Activated CD4-positive, alpha-beta memory T cell treated with anti-CD3 and anti-CD28 coated beads, Interleukin-2, amount 10 ng/mL, durations not matched to agents 7 days and 5 days (primary cell): ENCODE measurements at places on chromosomes 11 and 22.

- no peak for DNase-seq
Observed at GRCh38 chr22:43443152-43443471, 31.3 kb downstream of the MPPED1 start.

DNA sequence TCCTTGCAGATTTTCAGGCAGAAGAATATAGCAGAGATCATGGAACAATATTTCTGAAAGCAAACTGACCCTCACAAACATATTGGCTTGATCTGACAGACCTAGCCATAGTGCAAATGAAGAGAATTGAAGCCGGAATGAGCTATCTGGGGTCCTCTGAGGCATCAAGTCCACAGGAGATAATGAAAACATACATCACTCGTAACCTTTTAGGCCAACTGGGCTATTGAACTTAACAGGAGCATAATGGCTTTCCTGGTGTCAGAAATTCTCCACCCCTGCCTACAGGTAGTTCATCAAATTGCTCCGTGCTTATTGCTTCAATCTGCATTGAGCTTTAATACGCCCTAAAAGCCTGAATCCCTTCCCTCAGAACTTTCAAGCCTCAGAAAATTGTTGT is 1414.6 kb upstream of the TENM4 start:
- no peak for DNase-seq

DNA sequence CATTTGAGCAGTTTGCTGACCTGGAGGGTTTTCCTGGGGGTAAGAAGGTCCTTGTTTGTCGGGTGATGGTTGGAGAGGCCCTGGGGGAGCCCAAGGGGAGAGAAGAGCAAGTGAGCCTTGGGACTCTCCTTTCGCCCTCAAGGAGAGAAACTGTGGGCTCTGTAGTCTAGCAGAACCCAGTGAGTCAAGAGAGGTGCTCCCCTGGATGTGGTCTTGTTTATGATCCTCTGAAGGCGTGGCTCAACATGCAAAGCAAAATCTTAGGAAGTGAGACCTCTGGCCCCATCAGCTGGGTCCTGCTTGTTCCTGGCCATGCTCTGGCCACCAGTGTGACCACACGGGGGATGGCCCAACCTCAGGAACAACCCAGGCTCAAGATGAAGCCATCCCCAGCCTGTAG is 66.5 kb upstream of the ALX4 start:
- DNase-seq = no peak

GRCh38 chr22:46588279-46589140 is 31.7 kb upstream of the GRAMD4 start:
- DNase-seq = no peak

GRCh38 chr11:108592591-108593213 is 866 bp downstream of the EXPH5 start:
- peak; percentile 19 for DNase-seq

DNA sequence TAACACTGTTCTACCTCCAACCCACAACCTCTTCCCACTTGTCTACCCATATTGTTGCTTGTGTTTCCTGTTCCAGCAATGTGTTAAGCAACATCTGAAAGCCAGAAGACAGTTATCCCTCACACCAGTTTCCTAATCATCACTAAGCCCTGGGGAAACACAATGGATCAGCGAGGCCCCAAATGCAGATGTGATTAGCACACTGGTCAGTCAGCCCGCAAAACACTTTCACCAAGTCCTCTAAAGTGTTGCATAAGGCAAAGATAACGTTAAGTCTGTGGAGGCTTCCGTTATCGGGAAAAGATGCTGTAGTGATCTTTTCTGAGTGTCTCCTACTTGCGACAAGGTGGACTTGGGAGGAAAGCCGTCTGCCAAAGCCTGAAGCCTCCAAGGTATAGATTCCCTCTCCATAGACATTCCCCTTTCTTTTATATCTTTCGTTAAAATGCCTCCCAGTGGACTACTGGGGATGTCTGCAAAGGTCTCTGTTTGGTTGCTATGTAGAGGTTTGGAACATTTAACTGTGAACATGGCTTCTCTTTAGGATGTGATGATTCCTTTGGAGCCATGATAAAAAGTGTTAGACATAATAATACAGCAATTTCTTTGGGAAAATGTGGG is at the start of gene MS4A3:
MS4A3 (plus strand) TSS at position 317 of the 621 bp plus-strand sequence. CDS start 4,496 bp downstream, outside the sequence.
- DNase-seq = no peak

DNA sequence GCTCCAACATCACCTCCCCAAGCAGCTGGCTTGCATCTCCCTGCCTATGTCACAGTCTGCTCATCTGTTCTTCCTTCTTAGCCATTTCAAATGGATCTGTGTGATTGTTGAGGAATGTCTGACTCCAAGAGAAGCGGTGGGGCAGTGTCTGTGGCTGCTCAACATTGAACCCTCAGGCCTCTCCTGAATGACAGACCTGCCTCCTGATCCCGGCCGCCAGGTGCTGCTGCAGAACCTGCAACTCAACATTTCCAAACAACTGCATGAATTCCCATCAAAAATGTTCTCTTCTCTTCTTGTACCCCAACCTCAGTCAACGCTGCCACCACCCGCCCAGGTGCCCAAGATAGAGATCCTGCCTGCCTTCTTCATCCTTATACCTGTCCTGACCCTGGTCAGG is 132.5 kb downstream of the FBXO7 start:
- no peak for DNase-seq

- DNase-seq = no peak
Observed at GRCh38 chr11:1967641-1968225, 20.6 kb downstream of the MRPL23 start.

DNA sequence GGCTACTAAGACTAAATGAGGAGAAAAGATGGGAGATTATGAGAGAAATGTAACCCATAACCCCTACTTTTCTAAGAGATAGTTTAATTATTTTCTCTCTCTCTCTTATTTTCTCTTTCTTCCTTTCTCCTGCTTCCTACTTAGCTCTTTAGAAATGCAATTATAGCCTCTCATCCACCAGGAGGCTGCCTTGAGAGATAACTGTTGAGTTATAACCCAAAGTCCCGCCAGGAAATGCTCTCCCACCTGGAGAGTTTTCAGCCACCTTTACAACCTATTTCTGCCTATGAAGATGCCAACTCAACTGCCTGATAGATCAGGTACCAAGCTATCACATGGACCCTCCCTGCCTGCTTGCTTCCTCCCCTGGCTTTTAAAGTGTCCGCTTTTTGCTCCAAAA is 34.0 kb upstream of the TMEM123 start:
- DNase-seq = no peak

GRCh38 chr11:57983191-57983590 is 40.5 kb upstream of the OR9Q1 start:
- DNase-seq = no peak

GRCh38 chr11:2218031-2218633 is 46.5 kb upstream of the TH start:
- no peak for DNase-seq

DNA sequence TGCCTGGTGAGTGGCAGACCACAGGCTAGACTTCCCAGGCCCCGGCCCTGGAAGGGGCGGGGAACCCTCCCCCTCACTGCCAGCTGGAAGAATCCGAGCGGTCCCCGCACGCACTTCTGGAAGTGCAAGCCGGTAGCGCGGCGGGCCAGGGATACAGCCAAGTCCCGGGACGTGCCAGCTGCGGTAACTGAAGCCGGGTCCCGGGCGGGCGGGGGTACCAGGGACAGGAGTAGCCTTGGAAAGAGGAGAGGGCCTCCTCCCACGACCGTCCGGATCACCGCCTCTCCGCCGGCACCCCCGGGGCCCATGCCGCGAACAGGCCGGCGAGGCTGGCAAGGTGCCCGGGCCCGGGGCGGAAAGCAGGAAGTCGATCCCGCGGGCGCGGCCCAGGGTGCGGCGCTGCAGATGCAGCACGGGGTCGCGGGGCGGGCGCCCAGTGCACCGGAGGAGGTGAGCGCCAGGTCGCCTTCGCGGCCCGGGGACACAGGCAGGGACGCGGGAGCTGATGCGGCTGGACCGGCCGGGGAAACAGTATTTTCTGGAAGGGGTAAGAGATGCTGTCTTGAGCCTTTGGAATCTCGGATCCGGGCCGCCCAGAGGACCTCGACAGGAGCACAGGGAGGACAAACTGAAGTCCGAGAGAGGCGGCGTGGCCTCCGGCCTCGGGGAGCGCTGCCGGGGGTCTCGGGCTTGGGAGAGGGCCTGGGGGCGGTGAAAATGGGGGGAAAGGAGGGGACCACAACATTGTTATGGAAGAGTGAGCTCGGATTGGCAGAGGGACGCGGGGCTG is 783 bp upstream of the SLC35C1 start:
- DNase-seq = peak; percentile 70

GRCh38 chr11:74670171-74670570 is 61.1 kb downstream of the CHRDL2 start:
- no peak for DNase-seq

- peak; percentile 21 for DNase-seq
Observed at GRCh38 chr11:60767388-60767811, 10.7 kb downstream of the MS4A15 start.

DNA sequence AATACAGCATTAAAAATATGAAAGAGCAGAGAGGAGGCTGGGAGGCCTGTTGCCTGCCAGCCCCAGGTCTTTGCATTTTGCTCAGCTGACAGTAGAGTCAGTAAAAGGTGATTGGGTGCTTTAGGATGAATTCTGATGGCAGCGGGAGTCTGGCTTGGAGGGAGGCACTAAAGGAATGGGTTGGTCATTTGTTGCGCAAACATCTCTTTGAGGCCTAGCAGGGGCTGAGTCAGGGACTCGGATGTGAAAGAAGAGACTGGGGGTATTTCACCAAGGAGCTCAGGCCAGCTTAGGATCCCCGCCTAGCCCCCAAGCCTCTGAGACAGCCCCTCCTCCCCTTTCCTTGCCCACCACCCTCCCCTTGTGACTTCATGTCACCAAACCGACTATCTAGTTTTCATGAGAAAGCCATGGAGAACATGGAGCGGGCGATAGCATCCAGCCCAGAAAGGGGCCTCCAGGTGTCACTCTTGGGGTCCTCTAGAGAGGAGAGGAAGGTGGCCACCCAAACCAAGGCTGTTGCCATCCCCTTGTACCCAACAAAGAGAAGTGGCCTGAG is 9.7 kb downstream of the DGKZ start:
- no peak for DNase-seq

GRCh38 chr22:45600790-45601730 is 70.6 kb upstream of the ATXN10 start:
- DNase-seq = no peak
